Renal cortex interstitium (tissue), 15 donors: ENCODE measurements at places on chromosomes 16 and 17. TPM values are rescaled to one million over a fixed set of nuclear protein-coding genes. Genes with fewer than 3 reads are reported as not detected.

DNA sequence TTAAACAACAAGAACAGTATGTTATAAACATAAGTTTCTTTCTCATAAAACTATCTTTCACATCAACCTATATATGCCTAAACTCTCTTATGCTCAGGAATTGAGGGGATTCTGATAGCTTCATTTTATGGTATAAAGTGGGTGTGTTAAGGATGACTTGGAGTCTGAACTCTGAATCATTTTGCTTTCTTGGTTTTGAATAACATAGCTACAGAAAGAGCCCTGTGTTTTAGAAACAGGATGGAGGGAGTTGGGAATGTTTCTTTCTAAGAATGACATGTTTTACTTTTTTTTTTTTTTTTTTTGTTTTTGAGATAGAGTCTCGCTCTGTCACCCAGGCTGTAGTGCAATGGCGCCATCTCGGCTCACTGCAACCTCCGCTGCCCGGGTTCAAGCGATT, 50.1 kb downstream of the RHOT1 start:
- DNase-seq, result no peak

- no peak for DNase-seq
These were observed at the start of gene TMEM220 for GRCh38 chr17:10729334-10730193. TSS of gene TMEM220 (minus strand) at chr17:10730023. CDS start at chr17:10729851, 172 bp downstream.

DNA sequence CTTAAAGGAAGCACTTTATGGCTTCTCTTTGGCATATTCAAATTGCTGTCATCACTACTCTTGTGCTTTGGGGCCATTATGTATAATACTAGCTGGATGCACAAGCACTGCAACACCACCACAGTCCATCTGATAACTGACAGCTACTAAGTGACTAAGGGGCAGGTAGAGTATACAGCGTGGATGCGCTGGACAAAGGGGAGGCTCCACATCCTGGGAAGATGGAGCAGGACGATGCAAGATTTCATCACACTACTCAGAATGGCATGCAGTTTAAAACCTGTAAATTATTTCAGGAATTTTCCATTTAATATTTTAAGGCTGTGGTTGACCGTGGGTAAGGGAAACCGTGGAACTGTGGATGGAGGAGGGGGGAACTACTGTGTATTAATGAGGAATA, 25.0 kb downstream of the MPRIP start:
- DNase-seq, result no peak

DNA sequence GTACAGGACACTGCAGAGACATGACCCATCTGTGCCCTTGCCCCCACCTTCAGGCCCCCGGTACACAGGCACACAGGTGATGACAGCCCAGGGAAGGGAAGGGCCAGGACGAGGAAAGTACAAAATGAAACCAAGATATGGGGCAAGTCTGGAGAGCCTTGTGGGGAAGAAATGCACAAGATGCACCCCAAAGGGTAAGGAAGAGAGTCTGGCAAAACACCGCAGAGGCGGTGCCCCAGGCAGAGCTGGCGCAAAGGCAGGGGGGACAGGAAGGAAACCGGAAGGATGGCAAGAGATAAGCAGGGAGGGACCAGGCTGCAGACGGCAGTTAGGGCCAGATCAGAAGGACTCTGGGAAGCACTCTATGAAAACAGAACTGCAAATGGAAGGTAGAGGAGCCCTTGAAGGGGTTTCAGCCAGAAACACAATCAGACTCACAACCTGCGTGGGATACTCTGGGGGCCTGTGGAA, 81.4 kb downstream of the SLC39A11 start:
- no peak for DNase-seq

GRCh38 chr16:68732042-68732680, 4.9 kb upstream of the CDH1 start:
- no peak for DNase-seq

DNA sequence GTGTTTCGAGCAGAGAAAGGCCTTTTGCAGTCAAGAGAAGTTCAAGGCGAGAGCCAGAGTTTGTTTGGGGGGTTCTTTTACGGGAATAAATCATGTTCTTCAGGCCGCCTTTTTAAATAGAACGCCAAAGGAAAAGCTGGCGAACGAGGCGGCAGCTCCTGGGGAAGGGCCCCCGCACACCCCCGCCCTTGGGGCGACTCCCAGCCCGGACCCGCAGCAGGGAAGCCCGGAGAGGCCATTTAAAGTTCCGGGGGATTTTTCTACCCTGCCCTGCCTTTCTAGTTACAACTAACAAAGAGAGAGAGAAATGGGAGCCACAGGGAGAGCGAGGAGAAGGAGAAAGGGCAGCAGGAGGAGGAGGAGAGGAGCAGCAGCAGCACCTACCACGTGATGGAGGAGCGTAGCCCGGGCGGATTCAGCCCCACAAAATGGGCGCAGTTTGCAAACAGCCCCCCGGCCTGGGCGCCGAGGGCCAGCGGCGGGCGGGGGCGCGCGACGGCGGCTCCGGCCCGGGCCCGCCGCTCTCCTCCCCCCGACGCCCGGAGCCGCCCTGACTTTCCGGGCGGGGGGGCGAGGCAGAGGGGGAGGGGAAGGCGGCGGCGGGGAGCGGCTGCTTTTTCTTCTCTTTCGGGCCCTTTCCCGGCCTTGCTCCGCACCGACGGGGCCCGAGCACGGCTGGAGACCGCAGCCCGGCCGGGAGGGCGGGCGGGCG, 634 bp downstream of the KANSL1 start:
- DNase-seq, result peak; percentile 75

GRCh38 chr17:17959520-17960361, 12.5 kb downstream of the TOM1L2 start:
- no peak for DNase-seq

- DNase-seq, result no peak
These were observed 6.1 kb downstream of the ZC3H18 start for GRCh38 chr16:88576307-88576706.

GRCh38 chr16:28010671-28011070, 52.8 kb downstream of the GSG1L start:
- no peak for DNase-seq

GRCh38 chr16:52603015-52603414, 56.1 kb upstream of the TOX3 start:
- DNase-seq, result no peak

DNA sequence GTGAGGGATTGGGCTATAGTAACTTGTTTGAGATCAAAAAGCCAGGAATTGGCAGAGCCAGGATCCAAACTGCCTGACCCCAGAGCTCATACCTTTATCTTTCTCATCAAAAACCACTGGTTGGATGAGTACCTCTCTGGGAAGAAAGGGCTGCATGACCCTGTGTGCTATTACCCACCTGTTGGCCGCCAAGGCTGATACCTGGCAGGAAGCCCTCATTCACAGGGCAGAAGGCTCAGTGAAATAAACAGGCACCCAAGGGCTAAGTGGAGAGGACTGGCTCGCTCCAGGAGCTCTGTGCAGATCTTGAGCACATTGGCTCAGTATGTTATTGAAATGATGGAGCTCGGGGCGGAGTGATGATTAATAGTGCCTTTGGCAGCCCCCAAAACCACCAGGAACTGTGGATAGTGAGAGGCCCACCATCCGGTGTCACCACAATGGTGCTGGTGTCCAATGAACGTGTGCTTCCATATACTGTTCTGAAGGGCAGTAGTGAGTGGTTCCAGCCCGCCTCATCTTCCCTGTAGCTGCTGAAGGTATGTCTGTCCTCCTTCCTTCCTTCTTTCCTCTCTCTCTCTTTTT, 197.6 kb downstream of the MSI2 start:
- no peak for DNase-seq

DNA sequence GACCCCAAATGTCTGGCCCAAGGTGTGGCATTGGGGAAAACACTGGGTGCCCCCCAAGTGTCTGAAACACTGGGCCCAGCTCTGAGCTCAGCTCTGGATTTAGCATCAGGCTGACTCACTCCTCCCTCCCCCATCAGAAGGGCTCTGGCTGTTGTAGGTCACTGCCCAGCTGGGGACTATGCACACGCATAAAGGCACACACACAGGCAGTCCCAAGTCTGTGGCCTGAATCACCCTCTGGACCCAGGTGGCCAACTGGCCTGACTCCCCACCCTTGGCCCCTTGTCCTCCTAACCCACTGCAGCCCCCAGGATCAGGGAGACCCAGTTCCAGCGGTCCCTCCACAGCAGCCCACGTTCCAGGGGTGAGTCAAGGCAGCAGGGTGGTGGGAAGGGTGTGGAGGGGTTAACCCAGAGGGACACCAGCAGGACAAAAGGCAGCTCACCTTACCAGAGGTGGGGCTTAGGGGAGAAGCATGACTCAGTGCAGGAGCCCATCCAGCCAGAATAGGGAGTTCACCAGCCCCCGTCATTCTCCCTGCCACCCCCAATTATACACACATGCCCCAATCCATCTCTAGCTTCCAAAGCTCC, 47.0 kb downstream of the MYO18A start:
- no peak for DNase-seq

DNA sequence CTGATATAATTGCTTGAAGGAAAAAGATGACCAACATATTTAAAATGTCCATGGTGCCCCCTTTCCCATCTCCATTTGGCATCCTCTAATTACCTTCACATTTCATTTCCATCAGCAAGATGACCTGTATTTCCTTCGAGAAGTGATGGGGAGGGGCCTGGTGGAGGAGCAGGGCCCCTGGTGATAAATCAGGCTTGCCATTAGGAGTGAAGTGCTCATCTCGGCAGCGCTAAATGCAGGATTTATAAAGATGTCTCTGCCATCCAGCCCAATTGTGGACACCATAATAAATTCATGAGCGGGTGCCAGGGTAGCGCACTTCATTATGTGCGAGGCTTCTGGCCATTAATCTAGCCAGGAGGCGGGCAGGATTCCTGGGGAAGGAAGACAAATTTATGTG, 101.5 kb upstream of the IRX6 start:
- no peak for DNase-seq

GRCh38 chr16:85816159-85816558, 16.7 kb downstream of the COX4I1 start:
- no peak for DNase-seq

DNA sequence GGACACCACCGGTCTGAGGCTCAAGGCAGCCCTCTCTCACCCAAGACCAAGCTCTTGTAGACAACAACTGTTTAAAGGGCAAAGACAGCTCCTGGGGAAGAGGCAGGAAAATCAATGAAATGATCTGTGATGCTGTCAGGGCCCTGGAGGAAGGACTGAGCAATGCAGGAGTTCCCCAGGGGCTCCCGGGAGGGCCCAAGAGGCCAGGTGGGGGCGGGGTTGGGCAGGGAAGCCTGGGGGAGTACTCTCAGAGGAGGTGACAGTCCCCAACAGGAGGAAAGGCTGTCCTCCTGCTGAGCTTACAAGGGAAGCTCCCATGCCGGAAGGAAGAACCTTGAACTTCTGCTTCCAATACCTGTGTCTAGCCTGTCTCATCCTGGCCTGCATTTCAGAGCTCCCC, 8.3 kb upstream of the NOS2 start:
- DNase-seq, result no peak

DNA sequence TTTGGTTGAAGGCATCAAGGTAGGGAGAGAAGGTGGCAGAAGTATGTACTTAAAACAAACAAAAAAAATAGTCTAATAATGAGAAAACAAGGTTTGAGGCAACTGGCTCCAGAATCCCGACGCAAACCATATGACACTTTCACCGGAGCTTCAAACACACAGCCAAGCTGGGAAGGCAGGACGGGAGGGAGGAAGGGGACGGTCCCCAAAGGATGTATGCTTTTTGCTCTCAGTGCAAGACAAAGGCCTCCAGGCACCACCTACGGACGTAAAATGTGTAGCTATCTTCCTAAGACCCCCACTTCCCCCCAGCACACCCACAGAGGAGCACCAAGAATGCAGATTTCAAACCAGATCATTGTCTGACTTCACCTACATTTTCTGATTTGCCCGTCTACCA, 102.3 kb downstream of the ZFHX3 start:
- DNase-seq, result no peak

GRCh38 chr16:87424266-87424665, 32.1 kb downstream of the MAP1LC3B start:
- no peak for DNase-seq

GRCh38 chr16:70653809-70654771, 7.7 kb downstream of the IL34 start:
- DNase-seq, result peak; percentile 82

Gene ZFP3
- 13.9 TPM for polyA plus RNA-seq

Gene STX1B
- 2.7 TPM for polyA plus RNA-seq

Gene STAT5B
- polyA plus RNA-seq, result 54.1 TPM

Gene SLC47A2
- polyA plus RNA-seq, result 5.0 TPM

Gene WNT9B
- 11.3 TPM for polyA plus RNA-seq

Gene SMIM36
- 0.14 TPM for polyA plus RNA-seq
